ENCODE measurements at places on chromosomes 13 and 19.

GRCh38 chr13:80123945-80124344 is 217.0 kb downstream of the SPRY2 start:
- no peak for DNase-seq

DNA sequence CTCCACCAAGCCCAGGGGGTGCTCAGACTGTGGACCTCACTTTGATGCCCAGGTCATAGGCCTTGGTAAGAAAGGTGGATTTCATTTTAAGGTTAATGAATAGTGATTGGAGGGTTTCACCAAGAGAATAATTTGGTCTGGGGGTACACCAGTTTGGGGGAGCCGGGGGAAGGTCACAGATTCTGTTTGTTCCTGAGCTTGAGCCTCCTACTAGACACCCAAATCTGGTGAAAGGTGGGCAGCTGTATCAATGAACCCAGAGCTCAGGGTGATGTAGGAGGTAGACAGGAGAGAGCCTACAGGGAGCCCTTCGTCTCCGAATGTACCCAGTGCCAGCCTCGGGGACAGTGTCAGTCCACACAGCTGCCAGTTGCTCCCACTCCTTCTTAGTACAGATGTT is 63.7 kb upstream of the ATP12A start:
- no peak for DNase-seq

GRCh38 chr19:54694648-54695047 is 29.6 kb upstream of the KIR3DL3 start:
- DNase-seq: no peak

- DNase-seq: no peak
Measured at GRCh38 chr19:16118489-16119033, 6.9 kb downstream of the RAB8A start.

Measured in NCI-H1105 (cell line).